ENCODE measurements at places on chromosomes 2 and 18. TPM values are rescaled to one million over a fixed set of nuclear protein-coding genes. Genes with fewer than 3 reads are reported as not detected.
A peak's percentile ranks its signal among the peaks of the same experiment; 100 is the strongest.

DNA sequence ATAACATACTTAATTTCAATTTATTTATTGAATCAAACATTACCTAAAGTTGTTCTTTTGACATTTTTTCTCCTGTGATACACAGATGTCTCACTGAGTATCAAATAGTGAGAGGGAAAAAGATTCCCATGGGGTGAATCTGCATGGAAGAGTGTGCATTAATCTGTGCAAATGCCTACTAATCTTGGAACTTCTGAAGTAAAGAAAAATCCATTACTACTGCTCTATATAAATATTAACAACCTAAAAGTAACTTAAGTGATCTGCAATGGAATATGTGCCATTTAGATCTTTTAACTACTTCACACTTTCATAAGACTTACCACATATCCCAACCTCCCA lies 125.5 kb downstream of the PLCL1 start:
- no peaks in the 10 kb centered on the region for H3K4me1 ChIP-seq
- no peak for DNase-seq
- H3K4me3 ChIP-seq: no peak overlapping the region
- no peaks in the 10 kb centered on the region for H3K27me3 ChIP-seq
- H3K36me3 ChIP-seq: no peaks in the 10 kb centered on the region

- no peak overlapping the region for H3K4me3 ChIP-seq
- DNase-seq: no peak
- H3K27me3 ChIP-seq: no peaks in the 10 kb centered on the region
Measured at GRCh38 chr2:101188683-101189405, 37.7 kb upstream of the TBC1D8 start.

DNA sequence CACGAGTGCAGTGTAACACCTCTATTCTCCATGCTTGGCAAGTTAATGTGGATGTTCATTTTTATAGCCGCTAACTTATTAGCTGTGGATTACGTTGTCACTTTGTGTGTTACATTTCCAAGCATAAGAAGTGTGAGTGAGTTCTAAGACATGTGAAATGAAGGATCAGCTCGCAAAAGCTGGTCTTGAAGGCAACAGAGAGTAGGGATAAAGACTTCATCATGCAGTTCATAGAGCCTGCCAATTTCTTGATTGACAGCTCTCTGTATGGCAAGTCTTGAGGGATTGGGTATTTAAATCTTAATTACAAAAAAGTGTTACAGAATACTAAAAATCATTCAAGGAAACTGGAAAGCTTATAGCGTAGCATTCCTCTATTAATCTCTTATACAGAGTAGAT lies 25.8 kb upstream of the DPP4 start:
- H3K36me3 ChIP-seq: no peaks in the 10 kb centered on the region
- H3K27ac ChIP-seq: no peak overlapping the region
- H3K4me1 ChIP-seq: no peaks in the 10 kb centered on the region
- no peak overlapping the region for H3K4me3 ChIP-seq

- no peaks in the 10 kb centered on the region for H3K27me3 ChIP-seq
- no peak overlapping the region for H3K4me3 ChIP-seq
- DNase-seq: no peak
- H3K36me3 ChIP-seq: no peaks in the 10 kb centered on the region
- no peaks in the 10 kb centered on the region for H3K4me1 ChIP-seq
Measured at GRCh38 chr2:158134655-158135054, 33.0 kb downstream of the UPP2 start.

GRCh38 chr2:38376346-38377049 lies 575 bp downstream of the ATL2 start:
- H3K27ac ChIP-seq: peak overlapping the region; percentile 88
- no peaks in the 10 kb centered on the region for H3K4me1 ChIP-seq
- no peaks in the 10 kb centered on the region for H3K36me3 ChIP-seq
- no peaks in the 10 kb centered on the region for H3K27me3 ChIP-seq
- H3K4me3 ChIP-seq: peak overlapping the region; percentile 74
- DNase-seq: peak; percentile 74

DNA sequence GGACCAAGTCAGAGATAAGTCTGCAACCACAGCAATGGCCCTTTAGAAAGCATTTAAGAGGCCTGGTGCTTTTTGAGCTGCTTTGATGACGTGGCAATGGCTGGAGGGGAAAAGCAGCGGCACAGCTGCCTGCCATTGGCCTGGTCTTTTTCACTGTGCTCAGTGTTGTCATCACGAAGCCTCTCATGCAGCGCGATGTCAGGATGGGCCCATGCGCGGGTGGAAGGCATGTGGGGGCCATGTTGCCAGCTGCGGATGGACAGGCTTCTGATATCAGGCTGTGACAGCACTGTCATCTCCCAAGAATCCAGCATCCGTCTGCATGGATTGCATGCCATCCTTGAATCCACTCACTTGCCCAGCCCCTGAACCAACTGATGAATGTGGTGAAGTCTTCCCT lies 204.5 kb downstream of the ACKR3 start:
- no peak overlapping the region for H3K27ac ChIP-seq
- H3K27me3 ChIP-seq: no peaks in the 10 kb centered on the region
- H3K36me3 ChIP-seq: no peaks in the 10 kb centered on the region
- DNase-seq: no peak
- H3K4me1 ChIP-seq: no peaks in the 10 kb centered on the region
- H3K4me3 ChIP-seq: no peak overlapping the region

TAF4B gene
- polyA plus RNA-seq: 0.63 TPM

GRCh38 chr2:95574506-95574905 lies 17.3 kb upstream of the TRIM43 start:
- no peaks in the 10 kb centered on the region for H3K27me3 ChIP-seq
- DNase-seq: no peak
- no peak overlapping the region for H3K4me3 ChIP-seq
- H3K27ac ChIP-seq: no peak overlapping the region
